CD8-positive, alpha-beta memory T cell (primary cell): ENCODE measurements at places on chromosomes 2 and 18.

DNA sequence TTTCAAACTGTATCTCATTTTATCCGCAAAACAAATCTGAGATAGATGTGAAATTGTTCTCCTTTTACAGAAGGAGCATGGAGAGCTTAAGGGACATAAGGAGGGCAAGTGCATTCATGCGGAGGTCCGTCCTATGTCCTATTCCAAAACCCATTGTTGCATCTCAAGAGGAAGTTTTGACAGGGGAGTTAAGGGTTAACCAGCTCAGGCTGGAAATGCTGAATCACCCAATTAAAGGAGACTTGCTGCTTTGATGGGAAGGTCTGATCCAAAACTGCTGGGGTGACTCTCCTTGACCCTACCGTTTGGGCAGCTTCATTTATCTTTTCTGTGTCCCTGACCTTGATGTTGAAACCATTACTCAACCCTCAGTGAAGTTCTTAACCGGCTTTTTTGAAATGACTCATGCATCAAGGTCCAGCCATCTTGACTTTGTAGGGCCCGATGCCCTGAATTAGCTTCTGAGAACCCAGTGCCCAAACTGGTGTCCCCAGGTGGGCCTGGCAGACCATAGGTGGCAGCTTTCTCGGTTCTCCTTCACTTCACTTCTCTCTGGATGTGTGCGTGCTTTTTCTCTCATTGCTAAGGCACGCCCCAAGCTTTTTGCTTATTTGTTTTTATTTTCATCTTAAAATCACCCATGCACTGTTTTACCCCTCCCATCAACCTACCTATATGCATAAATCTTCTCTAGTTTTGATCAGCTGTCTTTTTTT is 15.9 kb upstream of the TXNDC2 start:
- DNase-seq = no peak

DNA sequence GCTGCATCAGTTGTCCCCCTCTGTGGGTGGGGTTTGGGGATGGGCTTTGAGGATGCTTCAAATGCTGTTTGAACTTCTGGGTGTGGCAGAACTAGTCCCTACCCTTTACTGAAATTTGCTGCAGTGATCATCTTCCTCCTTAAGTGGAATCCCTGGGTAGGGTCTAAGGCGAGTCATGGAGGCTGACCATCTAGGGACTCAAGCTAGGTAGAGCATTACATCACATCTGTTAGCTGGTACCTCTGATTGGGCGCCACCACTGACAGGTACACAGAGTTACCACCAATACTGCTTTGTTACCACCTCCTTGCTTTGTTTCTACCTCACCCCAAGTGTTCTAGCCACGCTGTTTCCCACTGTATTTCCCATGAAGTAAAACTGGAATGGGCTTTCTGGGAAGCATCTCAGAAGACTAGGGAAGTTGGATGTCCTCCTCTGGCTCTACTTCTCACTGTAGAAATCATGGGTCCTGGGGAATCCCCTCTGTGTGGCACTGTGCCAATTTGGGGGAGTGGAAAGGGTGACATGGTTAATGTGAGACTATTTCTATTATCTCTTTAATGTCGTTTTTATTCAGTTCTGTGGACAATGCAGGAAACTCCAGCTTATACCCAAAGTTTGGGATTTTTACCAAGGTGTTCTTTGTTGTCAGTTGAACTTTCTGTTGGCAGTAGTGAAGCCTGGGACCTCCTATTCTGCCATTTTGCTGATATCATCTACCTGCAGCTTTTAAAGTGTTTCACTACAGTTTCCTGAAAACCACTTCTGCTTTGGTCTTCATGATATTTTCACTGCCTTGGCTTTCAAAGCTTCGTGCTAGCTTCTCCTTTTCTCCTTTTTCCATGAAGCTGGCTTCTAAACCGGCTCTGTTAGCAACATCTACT is 14.5 kb upstream of the SULT1C4 start:
- no peak for DNase-seq

DNA sequence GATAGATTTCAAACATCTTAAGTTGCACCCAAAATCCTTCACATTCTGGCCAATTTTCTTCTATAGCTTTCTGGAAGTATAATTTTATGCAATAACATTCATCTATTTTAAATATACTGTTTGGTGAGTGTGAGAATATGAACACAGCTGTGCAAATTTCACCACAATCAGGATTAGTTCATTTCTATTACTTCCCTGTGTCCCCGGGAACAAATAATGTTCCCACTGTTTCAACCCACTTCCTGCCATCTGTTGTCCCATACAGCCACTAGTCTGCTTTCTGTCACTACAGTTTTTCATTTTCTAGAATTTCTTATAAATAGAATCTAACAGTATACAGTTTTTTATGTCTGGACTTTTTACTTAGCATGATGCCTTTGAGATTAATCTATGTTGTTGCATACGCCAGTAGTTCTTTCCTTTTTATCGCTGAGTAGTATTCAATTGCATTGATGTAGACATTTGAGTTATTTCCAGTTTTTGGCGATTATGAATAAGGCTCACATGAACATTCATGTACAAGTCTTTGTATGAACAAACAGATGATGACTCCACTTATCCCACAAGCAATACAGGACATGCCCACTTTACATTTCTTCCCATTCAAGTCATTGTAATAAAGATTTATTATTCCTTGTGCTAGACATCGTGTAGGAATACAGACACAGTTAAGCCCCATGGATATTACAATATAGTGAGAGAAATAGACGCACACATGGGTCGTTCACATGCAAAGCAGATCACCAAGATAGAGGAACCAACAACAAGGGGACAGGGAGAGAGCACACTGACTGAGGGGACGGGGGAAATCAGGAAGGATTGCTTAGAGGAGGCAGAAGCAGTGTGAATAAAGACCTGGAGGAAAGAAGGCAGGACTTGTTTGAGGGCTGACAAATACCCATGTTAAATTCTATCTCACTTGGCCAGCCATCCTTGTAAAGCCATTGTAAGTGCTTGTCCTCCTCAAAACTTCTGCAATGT is 72.9 kb upstream of the PAX8 start:
- no peak for DNase-seq

- DNase-seq = peak; percentile 12
Measured at GRCh38 chr2:170361090-170361936, 183.4 kb downstream of the MYO3B start.

- DNase-seq = no peak
Measured at GRCh38 chr2:31163011-31163539, 24.8 kb upstream of the GALNT14 start.

GRCh38 chr2:23636426-23636825 is 251.4 kb downstream of the KLHL29 start:
- DNase-seq = no peak

DNA sequence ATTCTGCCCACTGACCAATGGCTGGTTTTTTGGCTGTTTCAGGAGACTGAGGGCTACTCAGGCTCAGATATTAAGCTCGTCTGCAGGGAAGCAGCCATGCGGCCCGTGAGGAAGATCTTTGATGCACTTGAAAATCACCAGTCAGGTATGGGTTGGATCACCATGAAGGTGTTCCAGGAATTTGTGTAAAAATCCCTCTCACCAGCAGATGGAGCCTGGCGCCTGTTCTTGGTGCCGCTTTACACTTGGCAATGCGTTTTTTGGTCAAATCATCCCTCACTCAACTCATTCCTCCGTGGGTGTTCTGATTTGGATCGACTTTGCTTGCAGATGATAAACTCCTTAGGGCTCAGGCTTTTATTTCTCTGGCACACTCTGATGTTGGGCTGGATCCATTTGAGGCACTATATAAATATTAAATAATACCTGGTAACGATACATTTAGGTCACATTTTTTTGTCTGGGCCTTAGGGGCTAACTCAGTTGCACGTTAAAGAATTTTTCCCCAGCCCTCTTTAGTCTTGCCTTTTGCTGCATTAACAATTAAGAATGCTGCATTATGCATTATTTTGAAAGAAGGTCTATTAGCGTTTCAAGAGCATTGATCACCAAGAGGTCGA is 50.0 kb downstream of the HDHD2 start:
- DNase-seq = peak; percentile 68

DNA sequence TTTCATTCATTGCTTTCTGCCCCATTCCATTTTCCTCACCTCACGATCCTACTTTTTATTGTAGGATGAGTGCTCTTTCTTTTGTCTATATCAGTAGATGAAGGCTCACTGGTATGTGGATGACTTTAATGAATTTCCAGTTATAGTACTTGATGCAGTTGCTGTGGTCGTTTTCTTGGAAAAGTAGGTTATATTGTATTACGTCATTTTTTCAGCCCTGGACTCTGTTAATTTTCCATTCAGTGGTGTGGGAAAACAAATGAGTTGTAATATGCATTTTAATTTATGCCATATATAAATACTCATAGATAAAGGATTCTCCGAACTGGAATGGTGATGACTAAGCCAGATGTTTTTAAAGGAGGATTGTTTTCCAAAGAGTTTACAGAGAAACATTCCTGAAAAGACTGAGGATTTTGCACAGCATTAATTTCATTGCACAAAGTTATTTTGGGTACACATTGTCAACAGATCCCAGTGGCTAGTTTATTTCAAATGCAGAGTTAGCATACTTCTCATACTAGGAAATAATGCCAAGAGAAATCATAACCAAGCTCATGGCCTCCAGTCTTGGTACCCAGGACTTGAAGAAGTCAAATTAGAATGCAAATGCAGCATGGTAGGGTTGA is 189.7 kb downstream of the PAX3 start:
- DNase-seq = no peak

GRCh38 chr18:75467281-75467795 is 39.8 kb upstream of the SMIM21 start:
- no peak for DNase-seq

GRCh38 chr2:84694088-84694622 is 177.9 kb downstream of the DNAH6 start:
- DNase-seq = no peak

- no peak for DNase-seq
Measured at GRCh38 chr2:69554568-69554967, 89.0 kb downstream of the AAK1 start.

DNA sequence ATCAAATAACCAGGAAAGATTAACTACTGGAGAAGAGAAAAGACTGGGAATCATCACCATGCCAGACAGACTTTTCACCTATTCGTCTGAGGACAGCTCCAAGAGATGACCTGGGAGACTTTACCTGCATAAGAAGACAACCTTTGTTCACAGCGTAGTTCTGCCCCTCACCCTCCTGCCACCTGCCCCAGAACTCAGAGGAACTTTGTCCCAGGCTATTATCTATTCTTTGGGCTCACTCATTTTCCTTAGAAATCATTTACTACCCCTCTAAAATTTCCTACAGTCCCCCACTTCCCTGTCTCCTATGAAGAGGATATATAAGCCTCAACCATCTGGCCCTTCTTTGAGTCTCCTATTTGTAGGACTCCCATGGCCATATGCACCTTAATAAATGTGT is 19.3 kb upstream of the COPS8 start:
- DNase-seq = no peak

DNA sequence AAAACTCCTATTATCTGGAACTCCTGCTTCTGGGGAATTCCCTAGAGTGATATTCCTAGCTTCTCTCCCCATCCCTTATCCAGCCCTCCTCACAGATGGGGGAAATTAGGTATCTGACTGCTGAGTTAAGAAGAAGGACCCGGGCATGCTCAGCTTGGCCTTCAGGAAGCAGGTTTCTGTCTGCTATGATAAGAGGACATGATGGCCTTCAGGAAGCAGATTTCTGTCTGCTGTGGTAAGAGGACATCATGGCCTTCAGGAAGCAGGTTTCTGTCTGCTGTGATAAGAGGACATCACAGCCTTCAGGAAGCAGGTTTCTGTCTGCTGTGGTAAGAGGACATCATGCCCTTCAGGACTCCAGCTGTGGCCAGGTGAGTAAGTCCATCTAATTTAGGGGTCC is 65.2 kb downstream of the PLEKHM3 start:
- no peak for DNase-seq

DNA sequence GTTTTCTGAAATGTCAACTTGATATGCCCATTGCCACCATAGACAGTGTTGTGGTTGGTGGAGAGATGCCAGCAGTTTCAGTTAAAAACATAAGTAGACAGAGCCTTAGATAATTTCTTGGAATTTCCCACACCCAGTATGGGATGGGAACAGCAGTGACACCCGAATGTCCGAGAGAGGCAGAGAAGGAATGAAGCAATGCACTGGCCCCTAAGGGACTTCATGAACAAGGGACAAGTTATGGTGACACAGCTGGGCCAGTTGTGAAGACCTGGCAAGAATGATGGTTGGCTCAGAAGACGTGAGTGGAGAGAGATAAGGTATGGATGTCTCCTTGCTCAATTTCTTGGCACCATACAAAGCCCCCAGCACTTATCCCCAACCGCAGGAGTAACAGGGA is 165.2 kb upstream of the APCDD1 start:
- DNase-seq = no peak

- no peak for DNase-seq
Measured at GRCh38 chr2:45394216-45394615, 216.9 kb downstream of the SRBD1 start.

DNA sequence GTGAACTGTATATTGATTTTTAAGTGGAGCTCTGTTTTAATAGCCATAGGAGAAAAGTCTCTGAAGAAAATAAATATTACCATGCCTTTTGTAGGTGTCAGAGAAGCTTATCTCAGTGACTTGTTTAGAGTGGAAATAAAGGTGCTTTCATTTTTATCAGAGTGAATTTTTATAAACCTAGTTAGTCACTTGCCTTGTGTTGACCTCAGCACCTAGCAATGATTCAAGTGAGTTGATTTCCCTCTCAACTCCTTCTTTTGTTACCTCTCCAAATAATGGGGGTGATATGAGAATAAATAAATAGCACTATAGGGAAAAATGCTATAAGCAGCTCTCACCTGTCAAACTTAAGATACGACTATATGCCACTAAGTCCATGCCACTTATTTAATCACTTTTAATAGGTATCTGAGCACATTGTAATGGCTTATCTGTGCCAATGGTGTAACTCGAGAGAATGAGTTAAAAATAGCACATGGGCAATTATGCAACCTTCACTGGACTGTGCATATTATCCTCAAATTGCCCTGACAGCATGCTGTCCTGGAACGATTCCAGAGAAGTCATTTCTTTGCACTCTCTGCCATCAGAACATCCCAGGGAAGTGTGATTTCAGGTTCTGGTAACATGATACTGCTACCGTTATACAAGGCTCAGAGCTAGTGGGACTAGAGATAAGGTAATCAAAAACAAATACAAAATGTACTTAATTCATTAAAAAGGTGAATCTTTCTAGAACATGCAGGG is 290.8 kb downstream of the CCDC85A start:
- DNase-seq = no peak
